ENCODE measurements at places on chromosomes 5 and 9.

GRCh38 chr9:131595696-131596429, 50.5 kb downstream of the PRRT1B start:
- DNase-seq = no peak

- DNase-seq = peak; percentile 2
Measured at GRCh38 chr5:15421921-15422412, 78.0 kb upstream of the FBXL7 start.

- DNase-seq = peak; percentile 12
Measured at GRCh38 chr5:131952301-131952857, 6.9 kb upstream of the MEIKIN start.

DNA sequence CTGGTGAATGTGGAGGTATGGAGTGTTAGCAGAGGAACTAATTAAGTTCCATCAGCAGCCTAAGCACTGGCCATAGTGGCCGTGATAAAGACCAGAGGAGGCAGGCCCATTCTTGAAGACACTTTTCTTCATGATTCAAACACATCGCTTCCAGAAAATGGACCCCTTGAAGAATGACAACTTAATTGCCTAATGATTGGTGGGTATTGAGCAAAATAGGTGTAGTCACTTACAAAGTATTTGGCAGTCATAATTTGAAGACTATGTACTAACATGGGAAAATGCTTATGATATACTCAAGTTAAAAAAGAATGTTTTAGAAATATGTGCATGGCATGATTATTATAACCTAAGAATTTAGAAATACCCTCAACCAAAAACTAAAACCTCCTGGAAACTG, 44.8 kb downstream of the MEGF10 start:
- DNase-seq = peak; percentile 26

GRCh38 chr9:7780261-7780988, 19.2 kb downstream of the DMAC1 start:
- peak; percentile 85 for DNase-seq

DNA sequence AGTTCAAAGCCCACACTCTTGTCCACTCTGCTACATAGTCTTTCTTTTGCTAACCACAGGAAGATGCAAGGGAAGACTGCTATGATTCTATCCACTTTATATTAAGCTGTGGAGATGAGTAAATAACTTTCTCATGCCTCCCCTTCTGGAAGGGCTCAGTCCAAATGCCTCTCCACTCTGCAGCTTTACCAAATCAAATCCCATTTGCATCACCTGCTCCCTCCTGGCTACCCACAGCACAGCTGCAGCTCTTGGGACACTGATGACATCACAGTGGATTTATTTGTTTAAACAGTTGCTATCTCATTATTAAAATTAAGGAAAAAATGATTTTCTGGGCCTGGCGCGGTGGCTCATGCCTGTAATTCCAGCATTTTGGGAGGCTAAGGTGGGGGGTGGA, 1544.9 kb upstream of the WWC1 start:
- no peak for DNase-seq

DNA sequence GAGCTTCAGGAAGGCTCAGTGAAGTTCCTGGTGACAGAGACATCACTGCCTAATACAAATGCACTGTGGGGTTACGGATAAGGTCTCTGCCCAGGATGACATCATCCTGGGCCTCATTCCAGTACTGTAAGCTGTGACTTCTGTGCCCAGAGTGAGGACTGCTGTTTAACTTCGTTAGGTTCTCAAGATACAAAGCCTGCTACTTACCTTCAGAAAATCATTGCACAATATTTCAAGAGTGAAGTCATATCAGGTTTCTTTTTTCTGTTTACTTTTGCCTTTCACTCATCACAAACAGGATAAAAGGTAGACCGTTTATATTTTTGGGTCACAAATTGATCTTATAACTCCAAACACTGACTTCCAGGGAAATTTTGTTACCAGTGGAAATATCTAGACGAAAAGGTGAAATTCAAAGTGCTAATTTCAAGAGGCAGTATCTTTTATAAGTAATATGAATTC, 241.2 kb downstream of the PIK3R1 start:
- peak; percentile 26 for DNase-seq

- DNase-seq = no peak
Measured at GRCh38 chr9:132125944-132126679, 35.7 kb upstream of the NTNG2 start.

DNA sequence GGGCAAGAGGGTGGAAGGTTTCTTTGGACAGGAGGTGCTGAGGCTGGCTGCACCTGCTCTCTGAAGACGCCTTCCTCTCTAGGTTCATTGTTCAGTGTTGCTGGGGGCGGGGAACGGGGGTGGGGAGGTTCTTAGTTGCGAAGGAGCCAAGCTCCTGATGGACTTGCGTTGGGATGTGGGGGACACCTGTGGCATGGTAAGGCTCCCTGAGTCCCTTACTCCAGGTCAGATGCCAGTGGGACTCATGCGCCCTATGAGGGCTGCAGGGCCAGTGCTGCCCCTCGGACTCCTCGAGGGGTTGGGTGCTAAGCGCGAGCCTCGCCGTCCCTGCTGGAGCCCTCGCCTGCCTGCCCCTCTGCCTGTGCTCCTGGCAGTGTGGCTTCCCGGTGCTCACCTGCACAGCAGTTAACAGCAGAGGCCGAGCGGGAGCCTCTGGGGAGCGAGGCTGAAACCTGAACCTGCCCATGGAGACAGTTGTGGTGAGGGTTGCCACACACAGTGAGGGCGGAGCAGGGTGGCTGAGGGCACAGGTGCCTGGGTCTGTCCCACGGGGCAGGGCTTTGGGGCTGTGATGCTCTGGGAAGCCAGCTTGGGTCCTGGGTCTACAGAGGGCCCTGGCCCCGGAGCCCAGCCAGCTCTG, 5.5 kb downstream of the RNU6ATAC start:
- no peak for DNase-seq

GRCh38 chr9:89786655-89787054, 181.8 kb downstream of the GADD45G start:
- DNase-seq = peak; percentile 60
